ENCODE measurements at places on chromosomes 2 and 18. TPM values are rescaled to one million over a fixed set of nuclear protein-coding genes. Genes with fewer than 3 reads are reported as not detected.

Gene REG3G
- total RNA-seq = 0.33 TPM

Gene SPATA3
- not detected for total RNA-seq

Gene DYNAP
- total RNA-seq = not detected

Gene CNTNAP5
- total RNA-seq = 5.0 TPM

Gene ASAP2
- total RNA-seq = 49.6 TPM

Gene CYP26B1
- 5.4 TPM for total RNA-seq

Gene EFR3B
- 5.3 TPM for total RNA-seq

GRCh38 chr2:159371506-159371905, 85.0 kb upstream of the WDSUB1 start:
- H3K27ac ChIP-seq = no peak overlapping the region
- no peaks in the 10 kb centered on the region for H3K4me1 ChIP-seq
- peaks cover 27% of the 10 kb centered on the region for H3K36me3 ChIP-seq
- no peak for DNase-seq
- no peak overlapping the region for H3K4me3 ChIP-seq
- no peaks in the 10 kb centered on the region for H3K27me3 ChIP-seq

DNA sequence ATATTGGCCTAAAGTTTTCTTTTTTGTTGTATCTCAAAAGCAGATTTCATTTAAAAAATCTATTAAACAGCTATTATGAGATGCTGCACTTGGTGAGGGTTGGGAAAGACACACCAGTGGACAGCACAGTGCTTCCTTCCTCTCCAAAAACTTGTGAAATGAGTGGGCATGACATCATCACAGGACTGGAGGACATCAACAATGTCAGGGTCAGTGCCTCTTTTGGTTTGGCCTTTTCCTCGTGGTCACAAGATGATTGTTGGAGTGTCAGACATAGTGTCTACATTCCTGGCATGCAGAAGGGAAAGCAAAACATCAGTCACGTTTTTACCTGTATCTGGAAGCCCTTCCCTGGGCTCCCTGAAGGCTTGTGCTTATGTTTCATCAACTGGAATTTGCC, 49.6 kb downstream of the IL1R2 start:
- peaks cover 22% of the 10 kb centered on the region for H3K27me3 ChIP-seq
- H3K4me3 ChIP-seq = no peak overlapping the region
- H3K27ac ChIP-seq = no peak overlapping the region
- H3K36me3 ChIP-seq = no peaks in the 10 kb centered on the region
- peaks cover 2% of the 10 kb centered on the region for H3K4me1 ChIP-seq

DNA sequence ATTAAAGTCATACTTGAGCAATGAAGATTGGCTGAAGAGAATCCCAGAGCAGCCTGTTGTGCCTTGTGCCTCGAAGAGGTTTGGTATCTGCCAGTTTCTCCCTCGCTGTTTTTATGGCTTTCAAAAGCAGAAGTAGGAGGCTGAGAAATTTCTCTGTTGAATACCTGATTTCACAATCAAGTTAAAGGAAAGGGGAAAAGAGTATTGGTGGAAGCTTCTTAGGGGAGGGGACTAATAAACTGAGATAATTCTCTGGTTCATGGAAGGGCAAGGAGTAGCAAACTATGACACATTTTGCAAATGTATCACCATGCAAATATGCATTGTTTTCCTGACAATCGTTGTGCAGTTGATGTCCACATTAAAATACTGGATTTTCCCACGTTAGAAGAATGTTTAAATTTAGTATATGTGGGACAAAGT, at the start of gene IL1B:
IL1B (minus strand) TSS at position 85 of the 423 bp plus-strand sequence. CDS start 550 bp downstream, outside the sequence.
- peaks cover 22% of the 10 kb centered on the region for H3K4me1 ChIP-seq
- DNase-seq = no peak
- H3K27ac ChIP-seq = no peak within 1 kb of the TSS
- no peak within 1 kb of the TSS for H3K4me3 ChIP-seq

GRCh38 chr2:237708961-237709360, 81.6 kb downstream of the LRRFIP1 start:
- H3K4me1 ChIP-seq = peaks cover 15% of the 10 kb centered on the region
- no peaks in the 10 kb centered on the region for H3K27me3 ChIP-seq
- H3K36me3 ChIP-seq = peaks cover 15% of the 10 kb centered on the region
- H3K27ac ChIP-seq = peak overlapping the region; percentile 31

GRCh38 chr2:68643011-68643873, at the start of gene PROKR1:
Gene PROKR1, plus strand, starts transcription at chr2:68643579. Its CDS starts 2,243 bp downstream, at chr2:68645822.
- peak; percentile 74 for DNase-seq
- peaks cover 3% of the 10 kb centered on the region for H3K4me1 ChIP-seq
- no peak within 1 kb of the TSS for H3K27ac ChIP-seq
- H3K4me3 ChIP-seq = peak within 1 kb of the TSS; percentile 79

DNA sequence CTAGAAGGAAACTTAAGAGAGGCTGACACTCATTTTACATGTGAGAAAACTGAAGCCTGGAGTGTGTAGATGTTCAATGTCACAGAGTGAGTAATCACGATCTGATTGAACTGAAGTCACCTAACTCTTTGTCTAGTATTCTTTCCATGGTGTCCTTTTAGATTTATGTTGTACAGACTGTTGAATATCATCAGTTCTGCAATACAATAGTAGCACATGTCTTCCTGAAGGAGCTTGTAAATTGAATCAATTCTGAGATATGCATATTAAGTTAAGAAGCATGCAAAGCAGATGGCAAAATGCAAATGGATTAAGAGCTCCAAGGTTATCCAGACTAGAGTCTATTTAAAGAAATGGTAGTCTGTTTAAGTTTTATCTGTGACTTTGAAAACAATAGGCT, 484.9 kb upstream of the CRIM1 start:
- H3K4me3 ChIP-seq = no peak overlapping the region
- no peak overlapping the region for H3K27ac ChIP-seq
- H3K27me3 ChIP-seq = no peaks in the 10 kb centered on the region
- H3K4me1 ChIP-seq = no peaks in the 10 kb centered on the region
- no peaks in the 10 kb centered on the region for H3K36me3 ChIP-seq

- peaks cover 41% of the 10 kb centered on the region for H3K4me1 ChIP-seq
- peaks cover 3% of the 10 kb centered on the region for H3K27me3 ChIP-seq
- H3K36me3 ChIP-seq = peaks cover 8% of the 10 kb centered on the region
- no peak overlapping the region for H3K4me3 ChIP-seq
- peak overlapping the region; percentile 79 for H3K27ac ChIP-seq
These were observed 16.4 kb upstream of the CYP1B1 start for GRCh38 chr2:38092196-38092902.

DNA sequence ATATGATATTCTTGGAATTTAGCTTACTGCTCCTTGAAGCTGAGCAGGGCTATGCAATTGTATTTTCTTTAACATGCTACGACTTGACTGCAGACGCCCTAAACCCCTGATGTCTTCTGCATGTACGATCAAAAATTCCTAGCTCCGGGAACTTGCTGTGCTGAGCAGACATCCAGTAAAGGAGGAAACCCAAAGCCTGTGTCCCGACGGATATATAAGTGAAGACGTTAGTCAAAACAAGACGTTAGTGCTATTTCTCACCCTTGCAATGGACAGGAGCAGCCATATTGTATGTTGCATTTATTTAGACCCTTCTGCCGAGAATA, 51.5 kb downstream of the SETBP1 start:
- peaks cover 3% of the 10 kb centered on the region for H3K27me3 ChIP-seq
- H3K36me3 ChIP-seq = peaks cover 36% of the 10 kb centered on the region
- peak overlapping the region; percentile 83 for H3K27ac ChIP-seq
- peaks cover 52% of the 10 kb centered on the region for H3K4me1 ChIP-seq
- DNase-seq = no peak

DNA sequence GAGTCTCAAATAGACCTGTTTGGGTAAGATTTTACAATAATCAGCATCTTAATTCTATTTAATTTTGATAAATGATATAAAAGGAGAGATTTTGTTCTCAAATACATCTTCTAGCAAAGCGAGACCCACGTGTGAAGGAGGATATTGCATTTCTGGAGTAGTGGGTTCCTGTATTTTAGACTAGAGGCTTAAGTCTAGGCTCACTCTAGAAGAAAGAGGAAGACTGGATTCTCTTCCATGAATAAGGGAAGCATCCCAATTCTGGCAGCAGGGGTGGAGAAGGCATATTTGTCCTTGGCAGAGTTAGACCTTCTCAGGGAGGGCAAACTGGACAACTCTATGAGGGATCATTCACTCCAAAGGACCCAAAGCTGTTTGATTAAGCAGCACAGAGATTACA, 11.3 kb upstream of the FAM228A start:
- H3K27me3 ChIP-seq = no peaks in the 10 kb centered on the region
- DNase-seq = no peak
- H3K36me3 ChIP-seq = peaks cover 16% of the 10 kb centered on the region
- no peak overlapping the region for H3K27ac ChIP-seq

DNA sequence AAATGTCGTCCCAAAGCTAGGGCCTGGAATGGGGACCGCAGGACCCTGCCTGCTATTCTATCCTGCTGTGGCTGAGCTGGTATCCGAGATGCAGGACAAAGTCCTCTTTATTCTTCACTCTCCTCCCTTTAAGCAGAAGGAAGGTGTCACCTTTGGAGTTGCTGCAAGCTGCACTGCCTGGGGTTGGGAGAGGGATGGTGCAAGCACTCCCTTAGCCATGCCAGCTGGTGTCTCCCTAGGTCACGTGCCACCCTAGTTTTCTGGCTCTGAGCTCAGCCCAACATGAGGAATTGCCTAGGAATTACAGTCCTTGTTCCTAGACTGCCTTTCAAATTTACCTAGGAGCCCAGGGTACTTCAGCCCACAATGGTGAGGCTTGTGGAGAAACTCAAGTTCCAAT, 21.4 kb upstream of the FAM228A start:
- no peaks in the 10 kb centered on the region for H3K4me1 ChIP-seq
- peaks cover 27% of the 10 kb centered on the region for H3K36me3 ChIP-seq
- no peak overlapping the region for H3K4me3 ChIP-seq
- no peak for DNase-seq
- no peaks in the 10 kb centered on the region for H3K27me3 ChIP-seq

DNA sequence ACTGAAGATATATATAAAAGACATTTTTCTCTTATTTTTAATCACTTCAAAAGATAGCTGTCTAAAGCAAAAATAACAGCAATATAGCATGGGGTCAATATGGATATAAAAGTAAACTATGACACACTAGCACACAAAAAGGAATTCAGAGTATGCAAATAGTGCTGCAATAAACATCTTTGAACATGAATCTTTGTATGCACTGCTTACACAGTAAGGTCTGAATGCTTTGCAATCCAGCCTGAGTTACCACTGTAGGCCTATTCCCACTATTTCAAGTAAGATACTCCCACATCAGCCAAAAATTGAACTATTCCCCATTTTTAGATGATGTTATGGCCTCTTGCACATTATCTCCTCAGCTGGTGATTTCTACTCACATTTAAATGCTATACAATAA, 27.4 kb upstream of the ERCC3 start:
- DNase-seq = no peak
- H3K36me3 ChIP-seq = peaks cover 27% of the 10 kb centered on the region
- H3K27ac ChIP-seq = no peak overlapping the region
- no peaks in the 10 kb centered on the region for H3K4me1 ChIP-seq
- H3K27me3 ChIP-seq = no peaks in the 10 kb centered on the region
- H3K4me3 ChIP-seq = no peak overlapping the region

GRCh38 chr2:64392529-64392928, 61.4 kb upstream of the LGALSL start:
- H3K36me3 ChIP-seq = peaks cover 6% of the 10 kb centered on the region
- no peaks in the 10 kb centered on the region for H3K27me3 ChIP-seq
- no peaks in the 10 kb centered on the region for H3K4me1 ChIP-seq
- H3K4me3 ChIP-seq = no peak overlapping the region
- H3K27ac ChIP-seq = peak overlapping the region; percentile 41
- no peak for DNase-seq

- DNase-seq = no peak
- H3K36me3 ChIP-seq = peaks cover 14% of the 10 kb centered on the region
- no peaks in the 10 kb centered on the region for H3K27me3 ChIP-seq
- peaks cover 5% of the 10 kb centered on the region for H3K4me1 ChIP-seq
- no peak overlapping the region for H3K27ac ChIP-seq
- H3K4me3 ChIP-seq = no peak overlapping the region
These were observed 82.9 kb downstream of the ACTR3 start for GRCh38 chr2:113972766-113973165.

DNA sequence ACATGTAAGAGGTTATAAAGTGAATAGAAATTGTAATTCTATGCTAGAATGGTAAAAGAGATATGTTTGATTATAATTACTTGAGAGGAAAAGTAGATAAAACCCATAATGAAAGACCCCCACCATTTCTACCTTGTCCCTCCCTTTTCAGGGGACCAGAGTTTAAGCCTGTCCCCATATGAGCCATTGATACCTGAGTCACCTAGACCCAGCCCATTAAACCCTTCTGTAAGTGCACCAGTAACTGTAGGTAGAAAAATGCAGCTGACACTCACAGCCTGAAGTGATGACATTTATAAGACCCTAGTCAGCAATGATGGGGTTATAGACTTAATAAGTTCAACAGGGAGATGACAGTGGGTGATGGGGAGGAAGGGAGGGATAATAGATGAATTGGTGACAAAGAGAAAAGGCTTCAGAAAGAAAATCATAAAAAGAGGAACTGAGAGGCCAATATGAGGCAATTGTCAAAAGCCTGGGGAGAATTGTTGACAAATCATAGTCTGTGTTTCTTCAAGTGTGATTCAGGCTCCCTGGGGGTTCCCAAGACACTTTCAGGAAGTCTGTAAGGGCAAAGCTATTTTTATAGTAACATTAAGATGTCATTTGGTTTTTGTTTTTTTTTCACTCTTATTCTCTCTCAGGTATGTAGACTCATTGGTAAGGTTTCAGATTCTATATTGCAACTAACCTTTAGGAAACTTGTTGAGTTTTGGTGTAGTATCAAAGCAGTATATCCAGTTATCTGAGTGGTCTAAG, 544.2 kb downstream of the SATB2 start:
- no peaks in the 10 kb centered on the region for H3K36me3 ChIP-seq
- H3K27me3 ChIP-seq = no peaks in the 10 kb centered on the region
- H3K27ac ChIP-seq = no peak overlapping the region
- no peak overlapping the region for H3K4me3 ChIP-seq
- no peaks in the 10 kb centered on the region for H3K4me1 ChIP-seq

DNA sequence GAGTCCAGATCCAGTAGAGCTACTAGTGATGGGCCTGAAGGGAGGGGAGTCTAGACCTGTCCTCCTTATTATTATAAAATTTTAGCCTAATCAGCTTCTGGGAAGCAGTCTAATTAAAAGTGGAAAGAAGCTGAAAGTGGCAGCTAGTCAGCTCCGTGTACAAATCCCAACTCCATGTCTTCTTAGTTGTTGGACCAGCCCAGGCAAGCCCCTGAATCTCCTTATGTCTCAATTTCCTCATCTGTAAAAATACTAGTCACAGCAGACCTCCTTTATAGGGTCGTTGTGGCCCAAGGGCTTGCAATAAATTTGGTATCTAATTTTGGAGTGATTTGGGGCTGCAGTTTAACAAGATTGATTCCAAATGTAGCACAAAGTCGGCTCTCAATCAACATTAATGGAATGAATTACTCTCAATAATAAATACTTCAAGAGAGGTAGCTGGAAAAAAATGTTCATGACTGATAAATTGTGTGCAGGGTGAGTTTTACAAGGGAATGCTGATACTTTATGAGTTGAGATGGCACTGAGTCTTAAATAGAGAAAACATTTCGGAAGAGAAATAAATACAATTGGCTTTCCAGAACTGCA, 118.3 kb upstream of the NDUFV2 start:
- H3K27ac ChIP-seq = peak overlapping the region; percentile 29
- H3K4me1 ChIP-seq = peaks cover 44% of the 10 kb centered on the region
- H3K36me3 ChIP-seq = no peaks in the 10 kb centered on the region
- H3K27me3 ChIP-seq = no peaks in the 10 kb centered on the region
- DNase-seq = no peak

- no peaks in the 10 kb centered on the region for H3K36me3 ChIP-seq
- no peak overlapping the region for H3K27ac ChIP-seq
- H3K27me3 ChIP-seq = peaks cover 25% of the 10 kb centered on the region
- peaks cover 11% of the 10 kb centered on the region for H3K4me1 ChIP-seq
These were observed 50.5 kb upstream of the OTOS start for GRCh38 chr2:240191001-240191400.

GRCh38 chr18:13241893-13242175, 23.3 kb downstream of the LDLRAD4 start:
- H3K36me3 ChIP-seq = no peaks in the 10 kb centered on the region
- H3K4me3 ChIP-seq = no peak overlapping the region
- H3K27ac ChIP-seq = no peak overlapping the region
- H3K27me3 ChIP-seq = peaks cover 12% of the 10 kb centered on the region
- H3K4me1 ChIP-seq = no peaks in the 10 kb centered on the region
- no peak for DNase-seq

All from type B pancreatic cell (in vitro differentiated cells).